ENCODE measurements at places on chromosomes 12 and 14.

GRCh38 chr12:110353211-110353965 is 50.1 kb downstream of the ANAPC7 start:
- no peak for DNase-seq

DNA sequence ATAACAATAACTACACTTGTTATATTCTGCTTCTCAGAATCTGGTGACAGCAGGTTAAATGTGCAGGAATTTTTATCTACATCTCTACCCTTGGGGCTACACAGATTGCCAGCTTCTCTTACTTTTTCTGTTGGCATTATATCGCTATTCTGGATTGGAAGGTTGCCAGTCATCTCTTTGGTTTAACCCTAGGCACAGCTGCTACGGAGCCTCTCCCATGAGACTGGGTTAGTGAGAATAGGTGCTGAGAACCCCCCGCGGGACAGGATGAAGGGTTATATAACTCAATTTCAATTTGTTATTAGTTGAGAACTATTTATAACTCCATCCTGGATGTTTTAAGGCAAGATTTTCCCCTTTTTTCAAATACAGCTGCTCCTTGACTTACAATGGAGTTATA is 73.1 kb downstream of the ACADS start:
- DNase-seq: no peak

- peak; percentile 21 for DNase-seq
These were observed 147.6 kb downstream of the CHST11 start for GRCh38 chr12:104604070-104604994.

DNA sequence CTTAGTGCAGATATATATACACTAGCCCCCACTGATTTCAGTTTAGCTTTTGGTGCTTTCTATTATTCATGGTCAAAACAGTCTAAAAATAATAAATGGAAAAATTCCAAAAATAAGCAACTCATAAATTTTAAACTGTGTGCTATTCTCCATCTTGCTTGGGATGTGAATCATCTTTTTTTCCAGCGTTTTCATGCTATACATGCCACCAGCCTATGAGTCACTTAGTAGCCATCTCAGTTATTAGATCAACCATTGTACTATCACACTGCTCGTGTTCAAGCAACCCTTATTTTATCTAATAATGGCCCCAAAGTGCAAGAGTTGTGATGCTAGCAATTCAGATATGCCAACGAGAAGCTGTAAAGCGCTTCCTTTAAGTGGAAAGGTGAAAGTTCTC is 73.9 kb upstream of the KRR1 start:
- DNase-seq: no peak

DNA sequence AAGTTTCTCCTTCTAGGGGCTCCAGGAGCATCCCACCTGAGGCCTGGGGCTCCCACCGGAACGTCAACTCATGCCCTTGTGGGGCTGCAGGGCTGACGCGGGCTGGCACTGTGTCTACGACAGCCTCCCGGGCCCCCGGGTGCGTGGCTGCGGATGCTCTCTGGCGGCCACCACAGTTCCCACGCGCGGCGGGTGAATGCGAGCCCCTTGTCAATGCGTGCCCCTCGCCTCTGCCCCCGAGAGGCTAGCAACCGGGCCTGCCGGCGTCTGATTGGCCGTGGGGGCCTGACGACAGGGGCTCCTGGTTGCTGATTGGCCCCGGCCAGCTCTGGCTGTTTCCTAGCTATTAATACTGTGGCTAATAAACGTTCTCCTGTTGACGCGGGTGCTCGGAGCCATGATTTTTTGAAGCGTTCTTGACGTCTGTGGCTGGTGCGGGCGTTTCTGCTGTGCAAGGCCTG is 1.8 kb upstream of the MEG3 start:
- no peak for DNase-seq

DNA sequence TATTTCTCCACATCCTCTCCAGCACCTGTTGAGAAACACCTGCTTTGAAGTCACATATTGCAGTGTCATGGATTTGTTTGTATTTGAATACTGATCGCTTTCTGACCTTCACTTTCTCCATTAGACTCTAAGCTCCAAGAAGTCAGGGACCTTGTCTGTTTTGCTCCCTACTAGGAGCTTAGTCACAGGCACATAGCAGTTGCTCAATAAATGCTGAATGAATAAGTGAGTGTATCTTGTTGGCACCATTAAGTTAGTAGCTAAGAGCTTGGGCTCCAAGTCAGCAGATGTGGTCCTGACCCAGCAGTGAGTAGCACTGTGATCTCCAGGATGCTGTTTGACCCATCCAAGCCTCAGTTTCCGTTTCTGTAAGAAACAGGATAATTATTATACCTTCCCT is 10.1 kb downstream of the MVK start:
- no peak for DNase-seq

DNA sequence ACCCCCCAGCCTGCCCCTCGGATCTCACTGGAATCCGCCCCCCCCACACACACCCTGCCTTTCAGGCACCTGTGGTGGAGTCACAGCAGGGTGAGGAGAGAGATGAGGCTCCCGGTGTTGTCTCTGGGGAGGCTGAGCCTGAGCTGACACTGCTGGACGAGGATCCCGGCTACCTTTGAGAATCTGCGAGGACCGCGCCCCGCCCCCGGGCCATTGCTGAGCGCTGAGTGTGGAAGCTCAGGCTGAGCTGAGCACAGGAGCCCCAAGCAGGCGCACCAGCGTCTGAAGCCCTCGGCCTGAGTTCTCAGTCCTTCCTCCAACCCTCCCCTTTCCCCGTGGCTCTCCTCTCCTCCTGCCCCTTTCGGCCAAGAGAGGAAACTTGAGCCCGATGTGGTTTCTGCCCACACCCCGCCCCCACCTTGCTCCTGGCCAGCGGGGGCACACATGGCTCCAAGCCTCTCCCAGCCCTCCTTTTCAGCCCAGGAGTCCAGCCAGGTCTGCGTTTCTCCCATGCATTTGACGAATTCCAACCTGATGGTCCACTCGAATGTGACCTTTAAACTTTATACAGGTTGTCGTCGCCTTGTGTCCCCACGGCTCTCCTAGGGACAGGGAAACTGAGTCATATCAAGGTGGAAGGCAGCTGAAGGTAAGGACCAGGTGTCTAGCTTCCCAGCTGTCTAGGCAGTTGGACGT is at the start of gene NFE2:
TSS of gene NFE2 (minus strand) at position 284 of the 696 bp plus-strand sequence. CDS start 5,767 bp downstream, outside the sequence.
- no peak for DNase-seq

DNA sequence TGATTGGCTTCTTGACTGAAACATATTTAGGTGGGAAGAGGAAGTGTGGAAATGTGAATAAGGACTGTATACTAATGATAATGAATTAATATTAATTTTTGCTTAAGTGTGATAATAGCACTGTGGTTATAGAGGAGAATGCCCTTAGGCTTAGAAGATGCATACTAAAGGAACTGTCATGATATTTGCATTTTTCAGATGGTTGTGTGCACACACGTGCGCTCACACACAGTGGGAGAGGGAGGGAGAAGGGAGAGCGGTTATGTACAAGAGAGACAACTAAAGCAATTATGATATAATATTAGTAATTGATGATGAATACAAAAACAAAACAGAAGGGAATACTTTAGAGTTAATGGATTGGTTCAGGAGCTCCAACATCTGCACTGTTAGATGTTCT is 54.2 kb downstream of the RCOR1 start:
- no peak for DNase-seq

- DNase-seq: no peak
These were observed 98.9 kb downstream of the BCL11B start for GRCh38 chr14:99173086-99173485.

DNA sequence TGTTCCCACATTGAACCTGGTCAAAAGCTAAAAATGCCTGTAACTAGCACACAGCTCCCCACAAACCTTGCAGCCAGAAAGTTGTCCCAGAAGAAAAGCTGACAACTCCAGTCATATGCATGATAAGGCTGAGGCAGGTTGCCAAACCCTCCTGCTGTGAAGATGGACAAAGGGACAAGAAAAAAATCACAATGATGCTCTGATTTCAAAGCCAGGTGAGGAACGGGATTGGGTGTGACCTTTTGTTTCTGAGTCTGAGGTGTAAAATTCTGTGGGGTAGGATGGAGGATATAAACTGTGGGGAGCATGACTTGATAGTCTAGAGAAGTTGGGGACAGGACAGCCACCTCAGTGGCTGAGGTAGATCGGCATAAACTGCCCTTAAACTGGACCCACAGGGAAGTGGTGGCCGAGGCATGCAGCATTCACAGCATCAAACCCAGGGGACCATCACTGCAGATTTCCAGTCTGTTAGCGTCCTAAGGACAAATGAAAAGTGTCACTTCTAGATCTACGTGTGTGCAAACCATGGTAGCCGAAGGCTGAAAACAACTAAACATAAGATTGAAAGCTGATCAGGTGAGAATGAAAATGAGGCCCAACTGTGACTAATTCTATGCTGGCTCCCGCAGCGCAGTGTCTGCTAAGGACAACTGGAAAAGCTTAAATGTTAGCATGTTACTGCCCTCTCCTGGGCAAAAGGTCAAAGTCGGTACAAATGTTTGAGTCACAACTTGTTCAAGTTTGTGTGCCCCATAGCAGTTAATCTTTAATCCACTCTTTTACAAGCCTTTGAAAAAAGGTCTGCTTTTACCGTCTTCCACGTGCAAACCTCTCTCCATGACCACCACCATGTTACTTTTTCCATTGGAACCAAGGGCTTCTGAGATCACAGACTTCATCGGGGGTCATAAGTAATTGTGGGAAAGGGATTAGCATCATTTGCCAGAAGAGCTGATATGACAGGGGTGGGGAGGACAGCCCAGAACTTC is 39.8 kb downstream of the GRIN2B start:
- DNase-seq: no peak

DNA sequence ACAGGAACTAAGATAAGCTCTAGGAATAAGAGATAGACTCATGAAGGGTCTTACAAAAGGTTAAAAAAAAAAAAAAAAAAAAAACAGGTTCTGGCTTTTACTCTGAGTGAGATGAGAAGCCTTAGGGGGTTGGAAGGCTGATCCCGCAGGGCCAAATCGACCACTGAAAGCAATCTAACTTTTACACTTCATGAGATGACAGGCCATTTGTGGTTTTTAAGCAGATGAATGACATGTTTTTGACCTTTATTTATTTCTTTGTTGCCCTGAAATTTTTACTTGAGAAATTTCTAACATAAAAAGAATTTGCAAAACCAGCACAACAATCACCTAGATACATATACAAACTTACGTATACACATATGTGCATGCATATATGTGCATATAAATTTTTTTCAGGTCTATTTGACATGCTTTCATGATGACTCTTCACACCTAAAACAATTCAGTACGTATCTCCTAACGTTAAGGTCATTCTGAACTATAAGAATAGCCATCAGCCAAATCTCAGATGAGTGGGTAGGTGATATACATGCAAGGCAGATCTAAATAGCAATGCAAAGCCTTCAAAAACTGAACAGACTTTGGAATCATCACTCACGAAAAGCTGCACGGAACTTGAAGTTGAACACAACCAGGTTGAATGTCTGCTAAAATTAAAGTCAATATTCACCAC is 87.0 kb downstream of the R3HDM2 start:
- no peak for DNase-seq

GRCh38 chr14:99815696-99816095 is 22.5 kb downstream of the EML1 start:
- no peak for DNase-seq

- DNase-seq: no peak
These were observed 42.0 kb upstream of the A2ML1 start for GRCh38 chr12:8780389-8780788.

DNA sequence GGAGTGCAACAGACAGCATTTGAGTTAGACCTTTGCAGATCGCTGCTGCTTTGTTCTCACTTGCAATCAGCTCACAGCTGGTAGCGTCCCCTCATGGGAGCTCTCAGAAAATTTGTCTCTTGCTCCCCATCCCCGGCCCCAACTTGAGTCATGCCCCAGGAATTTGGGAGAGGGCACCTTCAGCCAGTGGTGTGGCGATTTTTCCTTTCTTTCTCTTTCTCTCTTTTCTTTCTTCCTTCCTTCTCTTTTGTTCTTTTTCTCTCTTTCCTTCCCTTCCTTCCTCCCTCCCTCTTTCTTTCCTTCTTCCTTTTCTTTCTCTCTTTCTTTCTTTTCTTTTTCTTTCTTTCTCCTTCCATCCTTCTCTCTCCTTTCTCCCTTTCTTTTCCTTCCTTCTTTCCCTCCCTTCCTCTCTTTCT is 34.2 kb upstream of the MAP1LC3B2 start:
- DNase-seq: no peak

DNA sequence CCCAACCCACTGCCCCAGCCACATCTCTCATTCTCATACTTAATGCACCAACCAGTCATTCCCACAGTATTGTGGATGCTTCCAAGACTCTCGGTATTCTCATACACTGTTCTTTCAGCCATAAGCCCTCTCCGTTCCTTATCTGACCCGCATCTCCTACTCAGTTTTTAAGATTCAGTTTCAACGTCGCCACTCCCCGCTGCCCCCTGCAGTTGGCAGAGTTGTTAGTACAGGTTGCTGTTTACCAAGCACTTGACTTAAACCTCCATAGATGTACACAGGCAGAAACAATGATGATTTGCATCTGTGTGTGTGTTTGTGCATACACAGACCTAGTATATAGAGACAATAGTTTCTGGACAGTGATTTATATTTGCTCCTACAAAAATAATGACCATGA is 40.2 kb downstream of the PAH start:
- DNase-seq: no peak

GRCh38 chr12:113244478-113244958 is 23.3 kb downstream of the TPCN1 start:
- no peak for DNase-seq

- DNase-seq: no peak
These were observed 260.6 kb upstream of the GARIN6 start for GRCh38 chr12:99386907-99387306.

DNA sequence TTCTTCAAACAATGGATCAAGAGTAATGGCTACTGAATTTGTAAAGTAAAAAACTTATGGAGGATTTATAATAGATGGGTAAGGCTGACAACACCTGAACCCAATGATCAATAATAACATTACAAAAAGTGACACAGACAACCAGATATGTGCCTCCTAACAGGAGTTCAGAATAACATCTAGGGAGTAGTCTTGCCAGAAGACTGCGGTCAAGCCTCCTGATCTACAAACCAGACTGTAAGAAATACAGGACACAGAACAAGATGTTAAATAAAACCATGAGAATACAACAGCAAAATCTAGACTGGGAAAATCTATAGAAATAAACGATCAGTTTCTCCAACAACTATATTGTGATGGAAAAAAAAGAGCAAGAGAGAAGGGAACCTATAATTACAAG is 262.6 kb upstream of the TMTC1 start:
- no peak for DNase-seq

- no peak for DNase-seq
These were observed 118.3 kb downstream of the VEZT start for GRCh38 chr12:95335948-95336347.

DNA sequence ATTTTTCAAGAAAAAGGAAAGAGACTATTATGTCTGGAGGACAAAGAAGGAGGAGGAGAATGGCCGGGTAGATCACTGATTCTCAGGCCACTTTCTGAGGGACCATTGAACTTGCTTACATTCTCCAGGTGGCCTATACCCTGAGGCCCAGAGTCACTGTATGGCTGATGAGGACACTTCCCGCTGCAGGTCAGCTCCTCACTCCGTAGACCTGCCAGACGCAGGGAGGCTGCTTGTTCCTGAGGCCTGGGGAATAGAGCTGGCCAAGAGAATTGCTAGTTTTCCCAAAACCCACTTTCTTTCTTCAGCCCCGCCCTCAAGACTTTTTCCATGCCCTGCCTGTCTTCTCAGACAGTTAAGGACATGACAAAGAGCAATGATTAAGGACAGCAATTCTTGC is 510.5 kb upstream of the TBX3 start:
- DNase-seq: no peak

GRCh38 chr14:104876251-104876699 is 11.2 kb downstream of the CEP170B start:
- DNase-seq: no peak
